ENCODE measurements at places on chromosomes 4 and X.
A peak's percentile ranks its signal among the peaks of the same experiment; 100 is the strongest.

DNA sequence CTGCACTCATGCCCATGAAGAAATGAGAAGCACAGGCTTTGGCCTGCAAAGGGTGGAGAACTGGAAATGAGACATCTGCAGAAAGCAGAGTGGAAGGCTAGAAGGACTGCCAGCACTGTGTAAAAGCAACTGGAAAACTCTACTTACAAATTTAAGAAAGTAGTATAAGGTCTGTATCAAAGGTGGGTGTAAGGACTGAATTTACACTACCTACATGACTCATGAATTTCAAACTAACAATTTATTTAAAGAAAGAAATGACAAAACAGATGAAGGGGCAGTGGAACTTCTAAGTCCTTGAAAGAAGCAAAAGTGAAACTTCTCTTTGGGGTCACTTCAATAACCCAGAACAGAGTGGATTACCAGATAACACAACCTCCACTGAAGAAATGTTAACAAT is 71.2 kb downstream of the SLC10A7 start:
- no peak for DNase-seq

GRCh38 chrX:119659522-119659921 is 33.4 kb downstream of the SEPTIN6 start:
- DNase-seq, result no peak

DNA sequence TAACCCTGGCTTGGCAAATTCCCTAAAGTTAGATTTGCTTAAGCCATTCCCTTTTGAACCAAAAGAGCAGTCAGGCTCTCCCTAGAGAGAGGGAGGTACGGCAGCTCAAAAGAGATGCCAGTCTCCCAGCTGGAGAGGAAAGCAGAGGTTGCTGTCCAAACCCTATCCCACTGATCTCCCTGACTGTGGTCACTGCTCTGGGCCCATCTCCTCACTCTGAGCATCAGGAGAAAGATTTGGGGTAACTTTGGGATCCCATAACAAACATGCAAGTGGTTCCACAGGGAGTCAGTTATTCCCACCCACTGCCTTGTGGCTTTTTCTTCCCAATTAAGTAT is 17.1 kb downstream of the ACSL1 start:
- no peak for DNase-seq

DNA sequence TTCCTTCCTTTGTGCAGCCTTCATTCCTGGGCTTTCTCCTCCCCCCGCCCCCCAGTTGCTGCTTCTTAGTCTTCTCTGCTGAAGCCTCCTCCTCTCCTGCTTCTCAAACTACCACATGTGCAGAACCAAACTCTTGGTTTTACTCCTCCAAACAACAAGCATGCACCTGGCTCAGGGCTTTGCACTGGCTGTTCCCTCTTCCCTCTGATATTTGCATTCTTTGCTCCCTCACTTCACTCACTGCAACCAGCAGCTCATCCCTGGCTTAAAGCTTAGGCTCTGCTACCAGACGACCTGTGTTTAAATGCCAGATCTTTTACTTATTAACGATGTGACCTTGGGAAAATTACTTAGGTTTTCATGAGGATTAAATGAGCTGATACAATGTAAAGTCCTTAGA is 51.4 kb downstream of the MED28 start:
- no peak for DNase-seq

- no peak for DNase-seq
Measured at GRCh38 chr4:186722796-186723291, 812 bp downstream of the FAT1 start.

DNA sequence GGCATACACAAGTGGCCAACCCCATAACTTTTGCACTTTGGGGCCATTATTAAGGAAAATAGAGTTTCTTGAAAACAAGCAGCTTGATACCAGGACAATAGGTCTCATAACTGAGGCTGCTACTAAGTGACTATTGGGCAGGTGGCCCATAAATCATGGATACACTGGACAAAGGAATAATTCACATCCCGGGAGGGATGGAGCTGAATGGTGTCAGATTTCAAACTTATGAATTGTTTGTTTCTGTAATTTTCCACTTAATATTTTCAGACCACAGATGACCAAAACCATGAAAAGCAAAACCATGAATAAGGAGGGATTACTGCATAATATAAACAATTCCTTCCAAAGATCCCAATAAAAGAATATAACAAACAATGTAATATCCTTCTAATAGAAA is 114.4 kb downstream of the WDFY3 start:
- no peak for DNase-seq

DNA sequence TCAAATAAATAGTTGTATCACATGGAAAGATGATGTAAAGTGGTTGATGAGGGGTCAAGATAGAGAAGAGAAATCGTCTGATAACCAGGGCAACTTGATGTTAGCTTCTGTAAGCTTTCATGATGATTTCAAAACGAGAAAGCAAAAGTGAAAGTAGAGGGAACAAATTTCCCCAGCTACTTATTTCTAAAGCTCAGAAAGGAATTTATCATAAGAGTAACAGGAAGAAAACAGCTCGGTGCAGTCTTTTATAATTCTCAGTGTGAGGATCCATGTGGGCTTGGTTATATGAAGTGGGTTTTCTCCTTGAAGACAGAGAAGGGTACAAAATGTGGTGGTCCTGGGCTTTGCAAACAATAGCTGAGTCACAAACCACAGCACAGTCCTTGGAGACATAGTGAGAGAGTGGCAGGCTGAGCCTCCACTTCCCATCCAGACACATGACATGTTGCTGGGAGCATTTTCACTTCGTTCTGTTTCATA is 32.1 kb upstream of the GLRA2 start:
- DNase-seq, result no peak

DNA sequence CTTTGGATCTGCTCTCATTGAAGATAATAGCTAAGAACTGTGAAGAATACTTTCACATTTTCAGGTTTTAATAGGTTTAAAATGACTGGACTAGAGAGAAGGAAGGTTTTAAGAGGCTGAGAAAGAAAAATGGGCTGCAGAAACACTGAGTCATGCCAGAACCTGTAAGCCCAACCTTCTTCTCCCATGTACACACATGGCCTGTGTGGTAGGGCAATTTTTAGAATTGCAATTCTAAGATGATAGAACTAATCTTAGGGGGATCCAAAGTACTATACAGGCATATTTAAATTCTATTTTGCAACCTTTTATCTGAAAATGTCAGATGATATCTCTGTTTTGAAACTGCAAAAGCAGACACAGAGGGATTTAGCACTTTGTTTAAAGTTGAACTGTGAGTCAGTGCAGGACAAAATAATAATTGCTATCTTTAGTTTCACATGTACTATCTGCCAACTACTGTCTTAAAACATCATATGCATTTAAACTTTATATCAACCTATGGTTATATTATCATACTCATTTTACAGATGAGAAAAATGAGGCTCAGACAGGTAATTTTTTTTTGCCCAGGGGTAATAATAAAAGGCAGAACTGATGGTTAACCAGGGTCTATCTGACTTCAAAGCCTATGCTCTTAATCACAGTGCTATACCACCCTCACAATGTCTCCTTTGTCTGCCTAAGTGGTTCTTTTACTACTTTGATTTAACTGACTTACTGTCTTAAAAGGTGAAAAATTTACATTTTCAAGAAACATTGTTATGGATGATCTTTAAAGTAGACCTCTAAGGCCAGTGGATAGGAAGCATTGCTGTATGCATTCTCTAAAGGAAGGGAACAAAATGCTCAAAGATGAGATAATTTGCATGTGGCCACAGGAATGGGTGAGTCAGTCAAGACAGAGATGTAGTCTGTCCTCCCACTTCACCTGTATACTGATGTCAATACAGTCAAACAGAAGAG is 4.3 kb downstream of the TMPRSS11E start:
- peak; percentile 10 for DNase-seq

- DNase-seq, result peak; percentile 33
Measured at GRCh38 chr4:38782452-38783108, at the start of gene TLR10. Gene TLR10 (minus strand): TSS chr4:38782990. CDS start chr4:38775590, 7,400 bp downstream.

- no peak for DNase-seq
Measured at GRCh38 chr4:65021149-65021548, 611.9 kb upstream of the TECRL start.

DNA sequence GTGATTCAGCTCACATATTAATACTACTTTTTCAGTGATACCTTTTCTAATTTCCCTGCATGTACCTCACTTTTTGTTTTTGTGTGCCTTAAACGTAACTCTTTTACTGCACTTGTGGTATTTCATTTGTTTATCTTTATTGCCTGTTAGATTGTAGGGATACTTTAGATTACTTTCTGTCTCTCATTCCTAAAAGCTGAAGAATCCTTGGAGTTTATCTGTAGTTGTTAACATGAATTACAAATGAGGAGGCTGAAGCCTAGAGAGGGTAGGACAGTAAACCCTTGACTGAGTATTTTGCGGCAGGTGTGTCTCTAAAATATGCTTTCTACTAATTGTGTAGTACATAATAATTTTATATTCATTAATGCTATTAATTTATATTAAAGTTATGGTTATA is 34.9 kb downstream of the BMP2K start:
- no peak for DNase-seq

GRCh38 chr4:37769391-37769989 is 57.0 kb upstream of the PGM2 start:
- DNase-seq, result no peak

- peak; percentile 43 for DNase-seq
Measured at GRCh38 chrX:2696698-2697215, 5.7 kb downstream of the CD99 start.

GRCh38 chrX:68694435-68695205 is 47.2 kb downstream of the STARD8 start:
- no peak for DNase-seq
